ENCODE measurements at places on chromosomes 6 and 20.

DNA sequence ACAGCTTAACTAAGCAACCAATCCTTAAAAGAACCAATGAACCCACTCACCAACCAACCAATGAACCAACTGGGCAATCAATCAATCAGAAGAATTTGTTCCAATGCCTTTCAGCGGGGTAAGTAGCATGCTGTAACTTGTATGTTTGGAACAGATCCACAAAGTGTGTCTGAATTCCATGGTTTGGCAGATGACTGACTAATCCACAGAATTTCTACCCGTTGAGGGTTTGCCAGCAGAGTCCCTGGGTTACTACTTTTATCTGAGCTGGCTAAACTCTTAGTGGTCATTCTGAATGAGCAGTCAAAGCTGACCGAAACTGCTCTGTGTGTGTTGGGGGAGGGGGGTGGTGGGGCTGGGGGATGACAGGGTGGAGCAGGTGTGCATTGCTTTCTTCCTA, 125.0 kb upstream of the JAG1 start:
- DNase-seq, result no peak

- no peak for DNase-seq
These were observed 18.9 kb downstream of the PERP start for GRCh38 chr6:138088326-138088762.

GRCh38 chr20:33162313-33162712, 5.6 kb upstream of the BPIFA2 start:
- DNase-seq, result no peak

- DNase-seq, result no peak
These were observed 97.5 kb upstream of the RPS6KA2 start for GRCh38 chr6:166724576-166724975.

- DNase-seq, result no peak
These were observed 395.1 kb upstream of the CNR1 start for GRCh38 chr6:88561034-88561953.

DNA sequence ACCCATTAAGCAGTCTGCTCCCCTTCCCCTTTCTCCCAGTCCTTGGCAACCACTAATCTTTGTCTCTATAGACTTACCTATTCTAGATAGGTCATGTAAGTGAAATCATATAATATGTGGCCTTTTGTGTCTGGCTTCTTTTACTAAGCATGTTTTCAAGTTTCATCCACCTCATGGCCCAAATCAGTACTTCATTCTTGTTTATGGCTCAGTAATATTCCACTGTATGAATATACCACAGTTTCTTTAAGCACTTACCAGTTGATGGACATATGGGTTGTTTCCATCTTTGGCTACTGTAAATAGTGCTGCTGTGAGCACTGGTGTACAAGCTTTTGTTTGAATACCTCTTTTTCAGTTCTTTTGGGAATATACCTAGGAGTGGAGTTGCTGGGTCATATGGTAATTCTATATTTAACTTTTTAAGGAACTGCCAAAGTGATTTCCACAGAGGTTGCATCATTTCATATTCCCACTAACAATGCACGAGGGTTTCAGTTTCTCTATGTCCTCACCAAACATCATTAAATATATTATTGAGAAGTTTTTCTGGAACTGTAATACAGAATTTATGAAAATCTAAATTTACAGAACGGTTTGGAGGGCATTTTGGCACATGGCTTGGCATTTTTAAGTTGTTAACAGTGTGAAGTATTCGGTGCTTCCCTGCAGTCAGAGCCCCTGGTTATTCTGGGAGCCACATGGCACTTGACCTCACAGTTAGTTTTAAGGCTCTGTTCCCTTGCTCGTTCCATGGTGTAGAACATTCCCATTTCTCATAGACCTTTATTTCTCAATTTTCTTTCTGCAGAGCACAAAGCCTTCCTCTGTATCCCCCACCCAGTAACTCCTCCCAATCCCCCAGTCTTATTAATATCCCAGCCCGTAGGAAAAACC, 27.0 kb upstream of the DTNBP1 start:
- no peak for DNase-seq

- no peak for DNase-seq
These were observed 13.7 kb upstream of the SHPRH start for GRCh38 chr6:145977881-145978280.

GRCh38 chr6:157383471-157383870, 2.5 kb downstream of the ZDHHC14 start:
- no peak for DNase-seq

DNA sequence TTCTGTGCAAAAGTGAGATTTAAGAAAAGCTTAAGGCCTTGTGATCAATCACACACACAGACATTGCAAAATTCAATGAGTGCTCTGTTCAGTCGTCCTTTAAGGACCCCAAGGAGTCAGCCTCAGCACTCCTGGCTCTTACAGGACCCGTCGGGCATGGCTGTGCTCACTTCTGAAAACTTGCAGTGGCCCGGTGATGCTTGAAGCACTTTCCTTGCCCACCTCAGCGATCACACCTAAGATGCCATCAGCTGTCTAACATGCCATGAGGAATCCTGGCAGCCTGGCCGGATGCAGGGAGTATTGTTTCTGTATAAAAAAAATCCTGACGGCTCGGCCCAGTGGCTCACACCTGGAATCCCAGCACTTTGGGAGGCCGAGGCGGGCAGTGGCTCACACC, 101.4 kb upstream of the LAMP5 start:
- DNase-seq, result no peak

DNA sequence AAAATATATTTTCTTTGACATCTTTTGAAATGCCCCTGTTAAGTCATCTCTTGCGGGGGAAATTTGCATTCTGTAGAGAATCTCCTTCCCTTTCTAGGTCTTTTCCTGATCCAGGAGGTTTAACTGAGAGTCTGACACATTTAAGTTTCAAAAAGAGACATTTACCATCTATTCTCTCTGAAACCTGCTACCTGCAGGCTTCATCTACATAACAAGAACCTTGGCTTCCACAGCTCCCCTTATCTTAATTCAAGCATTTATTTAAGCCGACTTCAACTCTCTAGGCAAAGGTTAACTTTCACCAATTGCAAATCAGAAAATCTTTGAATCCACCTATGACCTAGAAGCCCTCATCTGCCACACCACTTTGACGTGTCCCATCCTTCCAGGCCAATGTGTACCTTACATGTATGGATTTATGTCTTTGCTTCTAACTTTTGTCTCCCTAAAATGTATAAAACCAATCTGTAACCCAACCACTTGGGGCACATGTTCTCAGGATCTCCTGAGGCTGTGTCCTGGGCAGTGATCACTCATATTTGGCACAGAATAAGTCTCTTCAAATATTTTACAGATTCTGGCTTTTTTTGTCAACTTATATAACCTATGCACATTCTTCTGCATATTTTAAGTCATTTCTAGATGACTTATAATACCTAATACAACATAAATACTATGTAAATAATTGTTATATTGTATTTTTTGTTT, 666.7 kb downstream of the UTRN start:
- DNase-seq, result no peak

DNA sequence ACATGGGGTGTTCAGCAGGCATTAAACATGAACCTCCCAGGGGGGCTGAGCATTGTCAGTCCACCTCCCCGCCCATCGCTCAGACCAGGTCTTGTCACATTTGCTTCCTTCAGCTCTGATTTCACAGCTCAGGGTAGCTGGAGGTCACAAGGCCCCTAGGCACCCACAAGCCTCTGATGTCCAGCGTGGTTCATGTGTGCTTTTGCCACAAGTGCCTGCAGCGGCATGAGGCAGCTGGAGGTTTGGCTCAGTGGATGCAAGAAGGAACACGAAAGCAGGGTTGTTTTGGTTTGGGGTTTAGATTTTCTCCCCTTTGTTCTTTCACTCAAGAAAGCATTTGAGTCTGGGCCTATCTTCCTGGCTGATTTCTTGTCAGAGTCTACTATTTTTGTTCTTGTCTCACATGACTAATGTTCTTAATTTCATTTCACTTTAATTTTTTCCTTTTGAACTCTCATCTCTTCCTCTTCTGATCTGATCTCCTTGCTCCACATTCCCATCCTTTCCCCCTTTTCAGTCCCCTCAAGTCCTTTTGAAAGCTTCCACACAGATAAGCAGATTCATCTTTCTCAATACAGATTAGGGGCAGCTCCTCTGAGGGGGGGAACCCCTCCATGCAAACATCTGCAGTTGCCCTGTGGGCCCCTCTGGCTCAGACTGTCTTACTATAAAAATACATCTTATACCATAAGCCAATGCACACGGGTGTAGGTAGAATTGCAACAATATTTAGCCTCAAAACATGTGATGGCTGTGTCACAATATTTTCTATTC, 68.1 kb upstream of the CEP85L start:
- no peak for DNase-seq

GRCh38 chr6:33297406-33297955, 1.3 kb downstream of the RGL2 start:
- no peak for DNase-seq

GRCh38 chr6:7805850-7806214, 79.9 kb downstream of the BMP6 start:
- no peak for DNase-seq

- no peak for DNase-seq
These were observed 141.3 kb upstream of the MYLIP start for GRCh38 chr6:15987569-15987968.

DNA sequence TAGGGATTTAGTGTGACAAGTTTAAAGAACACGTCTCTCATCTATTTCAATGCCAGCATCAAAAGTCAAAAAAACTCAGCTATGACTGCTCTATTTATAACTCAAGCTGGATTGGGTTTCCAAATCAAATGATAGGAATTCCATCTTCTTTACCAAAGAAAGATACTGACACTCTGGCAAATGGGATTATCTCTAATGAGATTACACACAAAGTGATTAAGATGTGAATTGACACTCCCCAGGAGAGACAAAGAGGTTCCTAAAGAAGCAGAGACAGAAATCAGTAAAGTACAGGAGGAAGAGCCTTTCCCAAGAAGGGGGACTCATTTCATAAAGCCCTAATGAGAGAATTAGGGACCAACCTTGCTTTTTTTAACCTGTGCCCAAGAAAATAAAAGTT, 92.1 kb downstream of the ID4 start:
- DNase-seq, result no peak

DNA sequence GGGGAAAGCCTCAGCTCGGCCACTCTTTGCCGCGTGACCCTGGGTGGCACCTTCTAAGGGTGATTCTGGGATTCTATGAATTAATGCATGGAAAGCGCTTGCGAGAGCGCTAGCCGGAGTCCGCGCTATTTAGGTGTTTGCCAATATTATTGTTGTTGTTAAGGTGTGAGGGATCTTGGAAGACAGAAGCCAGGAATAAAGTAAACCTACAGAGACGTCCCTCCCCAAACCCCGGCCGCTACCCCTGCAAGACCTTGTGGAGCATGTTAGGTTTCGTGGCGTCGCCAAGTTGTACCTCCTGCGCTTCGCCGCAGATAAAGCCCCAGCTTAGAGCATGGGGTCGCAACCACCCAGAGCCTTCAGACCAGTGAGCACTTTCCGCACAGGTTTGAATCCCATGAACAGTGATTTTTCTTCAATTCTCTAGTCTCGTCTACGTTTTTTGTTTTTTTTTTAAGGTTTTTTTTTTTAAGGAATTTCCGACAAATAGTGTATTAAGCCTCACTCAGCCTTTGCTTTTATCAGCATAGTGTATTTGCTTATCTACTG, 16.9 kb upstream of the ZSCAN9 start:
- DNase-seq, result no peak

- DNase-seq, result no peak
These were observed 723 bp downstream of the AKIRIN2 start for GRCh38 chr6:87701344-87701675.

DNA sequence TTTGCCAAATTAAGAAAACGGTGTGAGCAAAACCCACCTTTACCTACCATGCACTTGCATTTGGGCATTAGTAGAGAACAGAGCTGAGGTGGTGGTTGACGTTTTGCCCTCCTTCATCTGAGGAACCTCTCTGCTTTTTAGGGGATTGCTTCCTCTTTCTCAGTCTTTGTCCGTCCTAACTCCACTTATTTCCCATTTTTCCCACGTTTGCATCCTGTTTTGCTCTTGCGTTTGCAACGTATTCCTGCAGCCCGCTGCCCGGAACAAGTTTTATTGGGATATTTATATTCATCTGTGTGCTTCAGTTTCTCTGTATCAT, 374 bp upstream of the SERINC1 start:
- no peak for DNase-seq

DNA sequence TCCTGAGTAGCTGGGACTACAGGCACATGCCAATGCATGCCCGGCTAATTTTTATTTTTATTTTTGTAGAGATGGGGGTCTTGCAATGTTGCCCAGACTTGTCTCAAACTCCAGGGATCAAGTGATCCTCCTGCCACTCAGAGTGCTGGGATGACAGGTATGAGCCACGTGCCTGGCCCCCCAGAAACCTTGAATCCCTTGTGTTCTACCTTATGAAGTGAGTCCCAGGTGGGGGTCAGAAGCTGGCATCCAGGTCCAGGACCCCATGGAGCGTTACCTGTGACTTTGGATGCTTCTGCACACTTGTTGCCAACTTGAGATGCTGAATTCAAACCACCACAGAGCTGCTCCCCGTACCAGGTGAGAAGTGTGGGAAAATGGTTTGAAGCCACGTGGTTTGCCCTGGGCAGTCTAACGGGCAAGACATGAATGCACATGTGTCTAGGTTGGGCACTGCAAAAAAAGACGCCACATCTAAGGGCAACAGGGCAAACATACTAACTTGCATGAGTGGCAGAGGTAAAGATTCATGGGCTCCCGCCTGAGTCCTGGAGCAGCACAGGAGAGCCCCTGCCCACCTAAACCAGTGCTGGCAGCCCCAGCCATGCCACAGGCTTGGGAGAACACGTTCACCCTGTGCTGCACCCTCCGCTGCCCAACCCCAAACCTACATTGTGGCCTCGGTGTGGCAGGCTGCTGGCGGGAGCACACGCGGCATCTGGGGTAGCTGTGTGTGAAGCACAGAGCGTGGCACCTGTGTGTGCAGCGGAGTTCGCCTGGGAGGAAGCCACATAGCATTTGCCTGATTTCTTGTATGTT, 101.2 kb downstream of the JPH2 start:
- DNase-seq, result no peak

DNA sequence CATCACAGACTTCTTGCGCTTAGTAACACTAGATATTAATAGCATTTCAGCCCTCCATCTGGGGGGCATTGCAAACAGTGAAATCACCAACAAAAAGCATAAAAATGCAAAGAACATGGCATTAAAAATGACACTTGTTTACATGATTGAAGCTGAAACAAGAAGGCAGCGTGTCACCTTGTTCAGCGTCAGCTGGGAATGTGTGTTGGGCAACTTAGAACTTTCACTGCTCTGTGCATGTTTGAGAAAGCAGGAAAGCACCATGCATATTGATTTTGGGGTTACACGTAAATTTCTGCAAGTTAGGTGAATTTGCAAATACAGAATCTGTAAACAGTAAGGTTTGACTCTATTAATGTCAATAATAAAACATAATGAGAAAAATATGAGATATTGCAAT, 162.9 kb downstream of the SOX4 start:
- no peak for DNase-seq

GRCh38 chr20:4437131-4437530, 284.6 kb upstream of the PRND start:
- no peak for DNase-seq
